ENCODE measurements at places on chromosomes 12 and 14. TPM values are rescaled to one million over a fixed set of nuclear protein-coding genes. Genes with fewer than 3 reads are reported as not detected.
A peak's percentile ranks its signal among the peaks of the same experiment; 100 is the strongest.

GRCh38 chr14:58575956-58576355 lies 61.8 kb upstream of the DACT1 start:
- no peak overlapping the region for H3K27ac ChIP-seq
- no peaks in the 10 kb centered on the region for H3K27me3 ChIP-seq
- H3K36me3 ChIP-seq, result no peaks in the 10 kb centered on the region
- no peak overlapping the region for H3K4me3 ChIP-seq
- H3K4me1 ChIP-seq, result no peaks in the 10 kb centered on the region

DNA sequence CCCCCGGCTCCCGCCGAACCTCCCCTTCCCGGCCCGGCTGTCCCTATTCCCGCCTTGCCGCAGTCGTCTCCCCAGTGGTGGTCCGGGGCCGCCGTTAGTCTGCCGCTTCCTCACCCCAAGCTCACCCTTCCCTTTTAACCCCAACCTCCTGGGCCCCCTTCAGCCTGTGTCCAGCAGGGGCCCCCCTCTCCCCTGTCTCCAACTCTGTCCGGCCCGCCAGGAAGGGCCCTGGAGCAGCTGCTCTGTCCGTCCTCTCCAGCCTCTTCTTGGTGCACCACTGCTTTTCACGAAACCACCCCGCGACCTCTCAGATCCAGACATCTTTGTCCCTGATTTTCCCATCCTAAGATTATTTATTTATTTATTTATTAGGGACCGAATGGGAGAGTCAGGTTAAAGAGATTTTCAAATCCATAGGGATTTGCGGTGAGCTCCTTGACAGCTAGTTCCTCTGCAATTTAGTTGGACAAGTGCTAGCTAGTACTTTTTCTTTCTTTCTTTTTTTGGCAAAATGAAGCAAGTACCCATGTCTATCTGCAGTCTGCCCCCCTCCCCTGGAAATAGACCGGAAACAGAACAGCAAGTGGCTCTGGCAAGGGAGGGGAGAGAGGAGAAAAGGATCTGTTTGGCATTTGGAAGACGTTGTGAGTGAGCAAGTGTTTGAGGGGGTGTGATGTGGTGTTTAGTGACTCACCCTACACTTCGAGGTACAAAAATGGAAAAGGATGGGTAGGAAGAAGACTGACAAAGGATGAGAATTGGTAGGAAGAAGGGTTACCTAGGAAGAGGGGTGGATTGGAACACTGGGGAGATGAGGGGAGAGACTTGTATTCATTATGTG lies 632 bp downstream of the UBR7 start:
- no peaks in the 10 kb centered on the region for H3K27me3 ChIP-seq
- DNase-seq, result peak; percentile 77
- H3K36me3 ChIP-seq, result peaks cover 28% of the 10 kb centered on the region
- H3K27ac ChIP-seq, result peak overlapping the region; percentile 39
- H3K4me1 ChIP-seq, result peaks cover 60% of the 10 kb centered on the region

DNA sequence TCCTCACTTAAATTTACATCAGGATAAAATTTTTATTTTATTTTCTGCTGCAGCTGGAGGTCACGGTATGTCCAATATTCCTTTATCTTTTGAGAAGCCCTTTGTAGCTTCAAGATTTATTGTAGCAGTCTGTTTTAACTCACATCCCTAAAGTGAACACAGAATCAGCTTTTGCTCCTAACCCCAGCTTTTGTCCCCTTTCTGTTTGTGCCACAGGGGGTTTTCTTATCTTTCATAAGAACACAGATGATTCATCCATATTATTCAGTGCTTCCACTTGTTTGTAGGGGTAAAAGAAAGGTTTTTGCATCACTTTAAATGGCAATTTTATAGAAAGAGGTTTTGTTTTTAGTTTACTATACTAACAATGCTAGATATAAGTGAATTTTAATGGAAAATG lies 21.8 kb upstream of the PIK3C2G start:
- no peaks in the 10 kb centered on the region for H3K36me3 ChIP-seq
- DNase-seq, result no peak
- H3K4me3 ChIP-seq, result no peak overlapping the region
- H3K4me1 ChIP-seq, result no peaks in the 10 kb centered on the region
- no peak overlapping the region for H3K27ac ChIP-seq

DNA sequence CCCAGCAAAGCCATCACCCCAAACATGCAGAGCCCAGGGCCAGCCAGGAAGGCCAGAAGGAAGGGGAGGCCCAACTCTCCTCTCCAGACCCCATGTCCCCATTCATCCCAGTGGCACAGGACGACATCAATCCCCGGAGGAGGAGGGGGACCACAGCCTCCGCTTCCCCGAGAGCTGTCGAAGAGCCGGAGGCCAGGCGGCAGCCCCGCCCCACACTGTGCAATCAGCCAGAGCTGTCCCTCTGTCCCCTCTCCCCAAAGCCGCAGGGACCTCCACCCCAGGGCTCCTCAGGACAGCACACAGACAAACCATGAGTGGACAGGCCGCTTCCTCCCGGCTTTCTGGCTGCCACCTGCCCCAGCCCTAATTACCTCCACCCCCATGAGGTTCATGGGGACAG lies 16.8 kb downstream of the RAB35 start:
- no peaks in the 10 kb centered on the region for H3K4me1 ChIP-seq
- peaks cover 8% of the 10 kb centered on the region for H3K36me3 ChIP-seq
- H3K4me3 ChIP-seq, result no peak overlapping the region
- no peak for DNase-seq

DNA sequence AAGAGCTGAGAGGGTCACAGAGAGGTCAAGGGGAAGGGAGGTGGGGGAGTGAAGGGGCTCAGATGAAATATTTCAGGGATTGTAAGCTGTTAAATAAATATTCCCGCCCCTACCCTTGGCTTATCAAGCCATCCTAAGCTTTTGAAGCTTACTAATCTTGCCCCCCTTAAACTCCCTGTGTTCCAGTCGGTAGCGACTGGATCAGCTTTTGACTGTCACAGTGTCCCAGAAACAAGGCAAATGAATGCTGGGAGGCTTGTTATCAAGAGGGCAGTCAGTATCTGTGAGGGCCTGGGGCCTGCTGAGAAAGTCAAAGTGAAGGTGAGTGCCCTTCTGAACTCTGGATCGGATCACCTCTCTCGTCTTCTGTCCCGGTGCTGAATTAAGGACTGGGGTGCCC lies 128.1 kb downstream of the DACT1 start:
- H3K27ac ChIP-seq, result no peak overlapping the region
- H3K4me1 ChIP-seq, result no peaks in the 10 kb centered on the region
- H3K4me3 ChIP-seq, result no peak overlapping the region
- DNase-seq, result no peak
- H3K36me3 ChIP-seq, result no peaks in the 10 kb centered on the region
- no peaks in the 10 kb centered on the region for H3K27me3 ChIP-seq

GRCh38 chr14:80264702-80265101 lies 53.4 kb upstream of the DIO2 start:
- no peak overlapping the region for H3K27ac ChIP-seq
- H3K4me1 ChIP-seq, result no peaks in the 10 kb centered on the region
- no peaks in the 10 kb centered on the region for H3K36me3 ChIP-seq
- no peak for DNase-seq

DNA sequence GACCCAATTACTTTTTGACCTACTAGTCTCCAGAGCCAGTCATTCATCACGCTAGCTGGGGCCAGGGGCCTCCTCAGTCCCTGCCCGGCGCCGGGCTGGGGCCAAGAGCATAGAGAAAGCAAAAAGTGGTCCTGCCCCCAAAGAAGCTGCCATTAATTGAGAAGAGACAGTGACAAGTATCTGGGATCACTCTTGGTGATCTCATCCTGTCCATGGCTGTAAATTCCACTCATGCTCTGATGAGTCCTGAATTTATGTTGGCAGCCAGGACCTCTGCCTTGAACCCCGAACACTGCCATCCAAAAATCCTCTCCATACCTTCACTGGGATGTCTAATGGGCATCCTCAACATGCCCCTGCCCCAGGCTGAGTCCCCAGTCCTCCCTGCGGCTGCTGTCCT lies 34.4 kb upstream of the DLK1 start:
- no peak overlapping the region for H3K27ac ChIP-seq
- no peaks in the 10 kb centered on the region for H3K36me3 ChIP-seq
- H3K27me3 ChIP-seq, result no peaks in the 10 kb centered on the region
- DNase-seq, result no peak

DNA sequence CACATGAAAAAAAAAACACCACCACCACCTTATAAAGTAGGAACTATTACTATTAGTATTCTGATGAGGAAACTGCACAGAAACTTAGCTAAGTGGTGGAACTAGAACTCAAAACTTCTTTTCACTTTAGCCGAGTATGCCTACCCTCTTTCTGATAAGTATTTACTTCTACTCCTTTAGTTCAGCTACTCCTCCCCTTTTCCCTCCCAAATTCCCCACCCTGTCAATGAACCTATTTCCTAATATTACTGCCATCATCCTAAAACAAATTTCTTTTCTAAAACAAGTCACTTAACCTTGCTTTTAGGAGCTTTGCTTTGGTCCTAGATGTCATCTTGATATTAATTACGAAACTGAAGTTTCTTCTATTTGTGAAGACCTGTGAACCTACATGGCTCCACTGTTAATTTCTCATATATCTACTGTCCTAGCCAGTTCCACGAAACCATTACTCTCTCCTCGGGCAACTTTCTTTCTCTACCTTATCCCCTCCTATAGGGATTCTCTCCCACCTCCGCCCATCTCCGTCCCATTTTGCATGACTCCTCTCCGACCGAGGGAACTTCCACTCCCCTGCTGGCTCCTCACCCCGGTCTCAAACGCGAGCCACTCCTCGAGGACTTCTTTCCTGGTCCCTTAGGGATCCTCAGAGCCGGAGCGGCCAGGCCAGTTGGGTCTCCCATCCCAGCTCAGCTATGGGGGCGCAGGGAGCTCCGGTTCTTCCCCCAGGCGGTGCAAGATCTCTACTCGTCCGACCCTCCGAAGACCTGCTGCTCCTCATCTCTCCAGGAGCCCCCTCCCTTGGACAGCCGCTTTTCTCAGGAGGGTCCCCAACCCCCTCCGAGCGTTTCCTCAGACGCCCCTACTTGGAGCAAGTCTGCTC lies 1.1 kb downstream of the NUMB start:
- H3K36me3 ChIP-seq, result no peaks in the 10 kb centered on the region
- DNase-seq, result peak; percentile 54
- no peak overlapping the region for H3K27ac ChIP-seq

DNA sequence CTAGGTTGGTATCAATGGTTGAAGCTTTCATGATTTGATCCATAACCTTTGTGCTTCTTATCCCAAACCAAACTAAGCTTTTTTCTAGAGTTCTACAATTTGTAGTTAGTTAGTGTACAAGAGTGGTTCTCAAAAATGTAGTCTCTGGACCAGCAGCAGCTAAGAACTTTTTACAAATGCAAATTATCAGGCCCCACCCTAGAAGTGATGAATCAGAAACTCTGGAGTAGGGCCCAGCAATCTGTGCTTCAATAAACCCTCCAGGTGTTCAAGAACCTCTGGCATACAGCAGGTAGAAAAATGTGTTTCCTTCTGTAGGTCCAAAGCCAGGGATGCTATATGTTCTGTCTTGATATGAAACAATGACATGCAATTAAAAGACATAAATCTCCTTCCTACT lies 26.1 kb upstream of the ACTR6 start:
- no peak for DNase-seq
- no peaks in the 10 kb centered on the region for H3K4me1 ChIP-seq
- no peaks in the 10 kb centered on the region for H3K27me3 ChIP-seq
- no peak overlapping the region for H3K27ac ChIP-seq

- no peak overlapping the region for H3K4me3 ChIP-seq
- no peaks in the 10 kb centered on the region for H3K27me3 ChIP-seq
- no peak overlapping the region for H3K27ac ChIP-seq
- H3K4me1 ChIP-seq, result peaks cover 4% of the 10 kb centered on the region
- DNase-seq, result no peak
Measured at GRCh38 chr12:76698966-76699365, 64.9 kb upstream of the ZDHHC17 start.

DNA sequence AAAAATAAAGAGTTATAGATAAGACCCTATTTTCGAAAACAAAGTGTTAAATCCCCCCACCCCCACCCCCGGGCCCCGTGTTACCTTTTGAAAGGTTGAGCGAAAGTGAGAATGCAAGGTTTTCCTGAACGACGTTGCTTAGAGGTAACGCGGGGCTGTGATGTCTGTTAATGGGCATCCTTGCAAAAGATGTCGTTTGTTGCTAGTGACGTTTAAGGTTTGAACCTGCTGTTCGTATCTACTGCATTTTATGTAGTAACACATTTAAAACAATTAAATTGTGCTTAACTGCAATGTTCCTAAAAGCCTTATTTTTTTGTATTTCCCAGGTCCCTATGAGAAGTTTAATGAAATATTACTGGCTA lies 1.2 kb downstream of the CPSF6 start:
- peaks cover 37% of the 10 kb centered on the region for H3K4me1 ChIP-seq
- peaks cover 12% of the 10 kb centered on the region for H3K36me3 ChIP-seq
- no peaks in the 10 kb centered on the region for H3K27me3 ChIP-seq
- DNase-seq, result peak; percentile 69

The AREL1 gene
- 34.8 TPM for total RNA-seq

DNA sequence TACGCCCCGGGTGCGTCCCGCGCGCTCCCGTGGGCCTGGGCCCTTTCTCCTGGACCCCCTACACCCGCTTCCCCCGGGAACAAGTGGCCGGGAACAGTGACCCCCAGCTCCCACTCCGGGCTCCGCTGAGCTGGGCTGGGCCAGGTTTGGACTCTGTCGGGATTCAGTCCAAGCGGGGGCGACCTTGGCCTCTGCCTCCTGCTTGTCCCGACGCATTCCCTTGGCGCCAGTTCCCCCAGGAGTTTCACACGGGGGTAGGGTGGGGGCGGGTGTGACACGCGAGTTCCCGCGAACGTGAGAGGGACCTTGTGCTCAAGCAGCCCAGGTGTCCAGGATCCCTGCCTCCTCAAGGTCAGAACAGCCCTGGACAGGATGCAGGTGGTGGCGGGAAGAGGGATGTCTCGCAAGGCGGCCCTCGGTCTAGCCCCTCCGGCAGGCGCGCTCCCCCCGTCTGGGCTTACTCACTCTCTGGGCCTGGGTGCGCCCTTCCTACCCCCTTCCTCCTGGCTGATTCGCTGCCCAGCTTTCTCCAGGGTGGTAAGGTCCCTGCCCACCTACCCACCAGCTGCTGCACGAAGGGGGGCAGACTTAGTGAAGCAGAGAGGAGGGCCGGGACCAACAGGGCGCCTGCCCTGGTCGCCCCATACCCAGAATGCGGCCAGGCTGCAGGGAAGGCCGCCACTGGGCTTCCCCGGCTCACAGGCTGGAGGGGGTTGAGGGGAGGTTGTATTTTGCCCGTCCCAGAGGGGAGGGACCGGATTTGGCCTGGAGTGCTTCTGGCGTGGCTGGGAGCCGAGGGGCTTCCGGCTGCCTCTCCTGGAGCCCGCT lies 862 bp downstream of the CRIP2 start:
- H3K4me3 ChIP-seq, result peak overlapping the region; percentile 67
- no peak overlapping the region for H3K27ac ChIP-seq
- peaks cover 42% of the 10 kb centered on the region for H3K4me1 ChIP-seq
- no peaks in the 10 kb centered on the region for H3K36me3 ChIP-seq
- no peaks in the 10 kb centered on the region for H3K27me3 ChIP-seq

The LAG3 gene
- total RNA-seq, result 0.22 TPM

Measured in Karpas-422 (cell line).